ENCODE measurements at places on chromosomes 11 and 22. TPM values are rescaled to one million over a fixed set of nuclear protein-coding genes. Genes with fewer than 3 reads are reported as not detected.

APOA5 gene
- not detected for total RNA-seq

CASP5 gene
- not detected for total RNA-seq

C22orf23 gene
- not detected for total RNA-seq

MIOX gene
- total RNA-seq: not detected

MAML2 gene
- total RNA-seq: 1.3 TPM

HEPHL1 gene
- total RNA-seq: 0.51 TPM

CARD16 gene
- total RNA-seq: 2.4 TPM

PHF5A gene
- total RNA-seq: 106 TPM

DNA sequence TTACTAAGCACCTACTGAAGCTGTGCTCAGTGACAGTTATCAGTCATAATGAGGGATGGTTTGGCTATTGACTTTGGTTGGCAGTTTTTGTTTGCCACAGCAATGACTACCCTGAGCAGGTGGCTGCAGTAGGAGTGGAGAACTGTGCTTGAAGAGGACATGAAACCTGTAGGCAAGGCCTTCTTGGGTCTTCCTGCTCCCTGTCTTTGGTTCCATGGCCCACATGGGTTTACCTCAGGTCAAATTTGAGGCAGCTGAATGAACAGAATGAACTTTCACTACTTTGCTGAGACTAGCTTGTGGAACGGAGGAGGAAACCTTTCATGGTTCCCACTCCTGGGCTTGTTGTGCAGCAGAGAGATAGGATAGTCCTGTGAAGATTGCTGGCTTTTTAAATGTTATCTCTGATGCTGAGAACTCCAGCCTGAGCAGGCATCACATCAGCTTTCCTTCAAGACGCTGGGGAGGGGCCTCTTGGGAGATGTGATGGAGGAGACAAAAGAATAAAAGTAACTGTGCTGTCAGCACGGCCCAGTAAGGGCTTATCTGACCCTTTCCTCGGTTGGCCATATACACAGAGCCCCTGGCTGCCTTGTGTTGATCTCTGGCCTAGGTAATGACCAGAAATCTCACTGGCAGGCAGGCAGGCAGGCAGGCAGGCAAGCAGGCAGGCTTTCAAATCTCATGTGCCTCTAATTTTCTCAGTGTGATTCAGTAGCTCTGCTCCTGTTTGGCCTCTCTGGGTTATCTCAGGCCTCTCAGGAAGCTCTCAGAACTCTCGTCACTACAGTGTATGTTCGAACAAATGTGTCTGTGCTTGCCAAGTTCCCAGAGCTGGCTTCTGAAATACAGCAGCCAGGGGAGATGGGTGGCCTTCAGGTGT, 12.0 kb downstream of the STIM1 start:
- DNase-seq: peak; percentile 69

- no peak for DNase-seq
Measured at GRCh38 chr11:111879637-111879960, 258 bp downstream of the CFAP68 start.

- no peak for DNase-seq
Measured at GRCh38 chr11:131543389-131544025, 173.1 kb downstream of the NTM start.

GRCh38 chr11:115420505-115420904, 83.7 kb downstream of the CADM1 start:
- DNase-seq: no peak

DNA sequence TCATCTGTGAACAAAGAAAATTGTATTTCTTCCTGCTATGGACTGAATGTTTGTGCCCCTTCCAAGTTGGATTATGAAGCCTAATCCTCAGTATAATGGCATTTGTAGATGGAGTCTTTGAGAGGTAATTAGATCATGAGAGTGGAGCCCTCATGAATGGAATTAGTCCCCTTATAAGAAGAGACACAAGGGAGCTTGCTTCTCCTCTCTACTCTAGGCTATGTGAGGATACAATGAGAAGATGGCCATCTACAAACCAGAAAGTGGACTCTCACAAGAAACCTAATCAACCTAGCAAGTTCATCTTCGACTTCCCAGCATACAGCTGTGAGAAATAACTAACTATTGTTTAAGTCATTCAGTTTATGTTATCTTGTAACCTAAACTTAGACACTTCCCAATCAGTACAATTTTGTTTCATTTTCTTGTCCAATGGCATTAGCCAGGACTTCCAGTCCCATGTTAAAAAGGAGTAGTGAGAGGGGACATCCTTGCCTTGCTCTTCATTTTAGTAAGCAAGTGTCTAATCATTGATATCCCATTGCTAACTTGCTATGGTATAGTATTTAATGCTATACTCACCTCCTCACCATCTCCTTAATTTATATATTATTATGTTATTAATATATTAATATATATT, 45.7 kb downstream of the PDGFD start:
- no peak for DNase-seq

DNA sequence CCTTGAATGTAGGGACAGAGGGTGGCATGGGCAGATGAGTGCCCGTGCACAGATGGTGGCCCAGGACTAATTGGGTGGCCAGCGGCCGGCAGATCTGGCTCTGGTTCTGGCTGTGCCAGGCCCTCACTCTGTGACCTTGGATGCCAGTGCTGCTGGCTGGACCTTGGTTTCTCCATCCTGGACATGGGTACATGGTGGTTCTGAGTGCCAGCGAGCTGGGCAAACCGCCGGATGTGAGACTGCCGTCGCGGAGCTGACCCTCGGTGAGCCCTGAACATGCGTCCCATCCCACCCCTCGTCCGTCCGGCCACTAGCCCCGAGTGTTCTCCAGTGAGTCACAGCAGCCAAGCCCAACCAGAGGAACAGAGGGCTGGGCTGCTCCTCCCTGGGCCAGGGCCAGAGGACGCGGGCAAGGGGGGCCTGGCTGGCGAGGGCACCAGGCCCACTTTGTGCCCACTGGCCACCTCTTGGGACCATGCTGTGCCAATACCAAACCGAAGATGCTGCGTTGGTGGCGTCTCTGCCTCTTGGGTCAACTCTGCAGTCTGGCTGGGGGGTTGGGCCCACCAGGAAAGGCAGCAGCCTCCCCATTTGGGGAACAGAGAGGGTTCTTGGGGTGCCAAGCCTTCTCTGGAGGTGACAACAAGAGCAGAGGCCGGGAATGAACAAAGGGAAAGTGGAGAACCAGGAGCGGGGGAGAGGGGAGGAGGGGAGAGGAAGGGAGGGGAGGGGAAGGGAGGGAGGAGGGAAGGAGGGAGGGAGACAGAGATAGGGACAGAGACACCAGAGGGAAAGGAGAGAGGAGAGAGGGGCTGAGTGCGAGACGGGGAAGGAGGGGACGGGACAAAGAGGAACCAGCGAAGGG, 10.7 kb downstream of the LSP1 start:
- peak; percentile 53 for DNase-seq

DNA sequence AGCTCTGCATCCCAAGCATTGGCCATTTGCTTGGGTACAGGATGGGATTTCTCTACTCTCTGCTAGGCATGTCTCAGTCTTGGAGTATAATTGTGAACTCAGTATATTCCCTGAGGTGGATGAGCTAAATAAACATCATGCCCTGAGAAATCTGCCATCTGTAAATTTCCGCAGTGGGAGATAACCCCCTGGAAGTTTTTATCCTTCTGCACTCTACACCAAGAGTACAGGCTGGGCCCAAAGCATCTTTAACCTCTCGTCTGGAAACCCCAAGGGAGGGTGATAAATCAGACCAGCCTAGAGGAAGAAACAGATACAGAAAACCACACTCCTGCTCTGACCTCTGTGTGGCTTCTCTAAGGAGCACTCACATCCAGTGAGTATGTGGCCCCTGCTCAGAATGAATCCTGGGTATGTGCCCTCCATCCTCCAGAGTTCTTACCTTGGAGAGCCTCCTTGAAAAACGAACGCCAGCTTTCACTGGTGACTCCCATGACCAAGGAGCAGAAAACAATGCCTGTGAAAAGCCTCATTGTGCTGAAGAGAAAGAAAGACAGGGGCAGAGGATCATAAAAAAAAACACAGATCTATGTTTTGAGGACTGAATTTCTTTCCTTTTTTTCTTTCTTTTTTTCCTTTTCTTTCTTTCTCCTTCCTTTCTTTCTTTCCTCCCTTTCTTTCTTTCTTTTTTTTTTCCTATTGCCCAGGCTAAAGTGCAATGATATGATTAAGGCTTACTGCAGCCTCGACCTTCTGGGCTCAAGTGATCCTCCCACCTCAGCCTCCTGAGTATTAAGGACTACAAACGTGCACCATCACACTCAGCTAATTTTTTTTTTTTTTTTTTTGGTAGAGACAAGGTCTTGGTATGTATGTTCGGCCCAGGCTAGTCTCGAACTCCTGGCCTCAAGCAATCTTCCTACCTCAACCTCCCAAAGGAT, 938 bp downstream of the SAA4 start:
- no peak for DNase-seq

DNA sequence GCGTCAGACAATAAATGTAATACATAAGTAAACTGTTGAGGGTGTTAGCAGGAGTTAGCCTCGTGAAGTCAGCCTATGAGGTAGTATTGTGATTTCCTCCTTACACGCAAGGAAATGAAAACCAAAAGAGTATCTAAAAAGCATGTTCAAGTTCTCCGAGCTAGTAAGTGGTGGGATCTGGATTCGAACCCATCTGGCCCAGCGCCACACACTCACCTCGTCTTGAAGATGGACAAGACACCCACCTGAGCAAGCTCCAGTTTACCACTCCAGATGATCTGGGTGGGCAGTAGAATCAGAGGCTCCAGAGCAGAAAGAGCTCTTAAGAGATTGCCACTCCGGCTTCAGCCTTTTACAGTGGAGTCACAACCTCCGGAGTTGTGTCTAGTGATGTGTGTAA, 140.3 kb downstream of the PKNOX2 start:
- DNase-seq: no peak

- DNase-seq: no peak
Measured at GRCh38 chr11:2726964-2727363, 27.2 kb upstream of the KCNQ1OT1 start.

- peak; percentile 17 for DNase-seq
Measured at GRCh38 chr11:90803831-90804230, 581.0 kb upstream of the CHORDC1 start.

DNA sequence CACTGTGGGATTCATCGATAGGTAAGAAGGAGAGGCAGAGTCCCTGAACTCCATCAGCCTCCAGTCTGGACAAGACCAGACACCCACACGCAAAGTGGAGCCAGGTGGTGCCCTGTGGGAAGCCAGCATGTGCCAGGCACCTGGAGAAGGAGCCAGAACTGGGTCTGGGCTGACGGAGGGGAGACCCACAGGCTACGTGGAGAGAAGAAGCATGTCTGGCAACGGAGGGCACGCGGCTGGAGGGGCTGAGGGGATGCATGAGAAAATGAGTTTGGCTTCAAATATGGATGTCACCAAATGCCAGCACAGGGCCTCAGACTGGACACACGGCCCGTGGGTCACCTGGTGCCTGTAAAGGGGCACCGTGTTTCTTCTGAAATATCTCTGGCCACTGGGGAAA, 55.7 kb downstream of the LINC01488 start:
- no peak for DNase-seq

GRCh38 chr11:116379185-116379828, 393.5 kb downstream of the BUD13 start:
- peak; percentile 4 for DNase-seq

GRCh38 chr11:47130543-47130942, 46.1 kb downstream of the ARFGAP2 start:
- no peak for DNase-seq

DNA sequence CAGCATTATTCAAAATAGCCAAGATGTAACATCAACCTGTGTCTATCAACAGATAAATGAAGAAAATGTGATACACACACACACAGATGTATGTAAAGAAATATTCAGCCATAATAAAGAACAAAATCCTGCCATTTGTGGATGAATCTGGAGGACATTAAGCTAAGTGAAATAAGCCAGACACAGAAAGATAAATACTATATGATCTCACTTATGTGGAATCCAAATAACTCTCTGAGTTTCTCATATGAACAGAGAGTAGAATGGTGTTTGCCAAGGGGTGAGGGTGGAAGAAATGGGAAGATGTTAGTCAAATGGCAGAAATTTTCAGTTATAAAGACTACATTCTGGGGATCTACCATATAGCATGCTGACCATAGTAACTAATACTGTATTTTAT, 224.2 kb downstream of the GUCY1A2 start:
- DNase-seq: no peak

DNA sequence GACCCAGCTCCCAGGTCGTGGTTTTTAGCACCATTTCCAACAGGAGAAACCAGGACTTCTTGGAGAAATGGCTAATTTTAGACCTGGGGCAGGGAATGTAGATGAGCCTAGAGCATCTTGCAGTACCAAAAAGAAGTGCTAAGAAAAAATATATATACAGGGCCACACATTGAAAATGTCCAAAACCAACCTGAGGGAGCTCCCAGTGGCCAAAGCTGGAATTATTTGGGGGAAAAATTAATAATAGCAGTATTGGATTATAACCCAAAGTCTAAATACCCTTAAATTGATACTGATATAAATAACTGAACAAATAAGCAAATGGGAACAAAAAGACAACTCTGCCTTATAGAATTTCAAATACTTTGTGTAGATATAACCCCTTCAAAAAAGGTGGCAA, 108.0 kb downstream of the PARVA start:
- no peak for DNase-seq

GRCh38 chr11:112727341-112727841, 233.8 kb upstream of the NCAM1 start:
- no peak for DNase-seq

GRCh38 chr11:126776119-126776518, 224.5 kb downstream of the KIRREL3 start:
- no peak for DNase-seq

DNA sequence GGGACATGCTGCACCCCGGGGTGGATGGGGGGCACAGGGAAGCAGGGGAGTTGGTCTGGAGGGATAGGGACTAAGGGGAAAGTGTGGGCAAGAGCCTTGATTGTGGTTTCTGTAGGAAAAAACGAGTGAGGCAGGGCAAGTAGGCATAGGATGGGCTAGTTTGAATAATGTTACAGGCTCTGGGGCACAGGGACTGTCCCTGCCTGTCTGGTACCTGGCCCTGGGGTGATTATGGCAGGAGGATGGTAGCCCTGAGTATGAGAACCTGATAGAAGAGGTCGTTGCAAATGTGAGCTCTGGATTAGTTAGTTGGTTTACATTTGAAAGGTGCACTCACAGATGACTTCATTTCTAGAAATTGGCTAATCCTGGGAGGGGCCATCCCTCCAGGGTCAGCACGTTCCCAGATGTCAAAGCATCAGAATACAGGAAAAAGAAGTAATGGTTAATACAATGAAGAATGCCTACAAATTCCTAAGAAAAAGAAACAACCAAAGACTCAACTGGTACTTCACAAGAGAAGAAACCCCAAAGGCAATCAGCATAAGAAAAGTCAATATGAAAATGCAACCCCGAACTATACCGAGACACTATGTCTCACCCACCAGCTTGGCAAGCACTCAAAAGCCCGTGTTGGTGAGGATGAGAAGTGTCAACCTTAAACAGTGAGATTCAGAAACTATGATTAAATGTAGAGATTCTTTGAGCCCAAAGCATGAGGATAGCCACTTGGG, 11.3 kb upstream of the SMIM38 start:
- DNase-seq: peak; percentile 21

DNA sequence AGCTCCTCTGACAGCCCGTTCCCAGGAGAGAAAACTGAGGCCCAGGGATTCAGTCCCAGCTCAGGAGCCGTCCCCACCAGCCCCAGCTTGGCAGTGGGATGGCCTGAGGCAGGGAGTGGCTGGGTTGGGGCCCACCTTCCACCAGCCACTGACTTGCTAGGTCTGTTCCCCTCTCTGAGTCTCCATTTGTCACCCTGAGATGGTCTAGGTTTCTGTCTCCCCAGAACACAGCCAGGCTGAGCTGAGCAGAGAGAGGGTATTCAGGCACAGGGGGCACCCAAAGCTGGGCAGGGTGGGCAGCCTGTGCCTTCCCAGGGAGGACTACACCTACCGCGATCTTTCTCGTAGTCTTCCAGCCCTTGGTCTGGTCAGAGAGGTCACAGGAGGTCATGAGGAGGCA, 95.7 kb downstream of the PDE2A start:
- DNase-seq: no peak

- peak; percentile 35 for DNase-seq
Measured at GRCh38 chr11:62245271-62245753, 3.3 kb downstream of the SCGB1D2 start.
